ENCODE measurements at places on chromosomes 3 and 15.

DNA sequence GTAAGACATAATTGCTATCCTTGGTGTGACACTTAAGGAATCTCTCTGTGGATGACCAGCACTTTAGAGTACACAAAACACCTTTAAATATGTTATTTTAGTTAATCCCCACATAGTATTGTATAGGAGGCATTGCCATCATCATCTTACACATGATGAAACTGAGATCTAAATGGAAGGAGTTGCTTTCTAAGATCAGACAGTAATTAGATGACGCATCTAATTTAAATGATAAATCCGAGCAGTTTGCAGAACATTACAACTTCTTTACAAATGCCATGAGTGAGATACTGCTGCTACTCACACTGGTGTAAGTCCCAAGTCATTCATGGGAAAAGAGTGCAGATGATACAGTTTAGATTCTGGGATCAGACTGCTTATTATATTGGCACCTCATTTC is 431.9 kb downstream of the MFSD1 start:
- no peak for DNase-seq

DNA sequence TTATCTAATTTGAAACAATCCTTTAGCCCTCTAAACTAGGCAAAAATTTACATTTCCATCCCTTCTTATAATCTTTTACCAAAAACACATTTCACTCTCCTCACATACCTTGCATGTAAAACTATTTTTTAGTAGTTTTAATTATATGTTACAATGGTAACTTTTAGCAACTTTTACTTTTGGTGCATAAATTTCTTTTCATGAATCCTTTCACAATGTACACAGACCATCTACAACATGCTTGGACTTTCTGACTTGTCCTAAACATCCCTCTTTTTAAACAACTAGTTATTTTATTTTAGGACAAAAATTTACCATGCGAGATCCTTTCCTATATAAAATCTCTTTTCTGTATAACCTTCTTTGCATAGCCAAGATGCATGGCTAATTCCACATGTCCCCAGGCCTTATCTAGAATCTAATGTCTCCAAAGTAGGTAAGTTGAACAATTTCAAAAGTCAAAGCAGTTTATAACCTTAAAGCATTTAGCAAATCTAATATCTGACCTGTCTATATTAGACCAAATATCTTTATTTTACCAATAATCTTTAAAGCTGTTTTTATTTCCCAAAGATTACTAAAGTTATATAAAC is 14.4 kb upstream of the ALDH1L1 start:
- no peak for DNase-seq

- no peak for DNase-seq
These were observed 221.4 kb downstream of the NR1D2 start for GRCh38 chr3:24166515-24166914.

- DNase-seq, result no peak
These were observed 241.9 kb upstream of the PEX5L start for GRCh38 chr3:180278583-180279188.

GRCh38 chr3:177137774-177138705 is 59.2 kb downstream of the TBL1XR1 start:
- DNase-seq, result no peak

- DNase-seq, result no peak
These were observed 23.7 kb downstream of the PDZRN3 start for GRCh38 chr3:73601011-73601410.

GRCh38 chr3:119588112-119588511 is 8.8 kb downstream of the ADPRH start:
- DNase-seq, result no peak

GRCh38 chr3:72786668-72787067 is 61.6 kb downstream of the SHQ1 start:
- DNase-seq, result no peak

DNA sequence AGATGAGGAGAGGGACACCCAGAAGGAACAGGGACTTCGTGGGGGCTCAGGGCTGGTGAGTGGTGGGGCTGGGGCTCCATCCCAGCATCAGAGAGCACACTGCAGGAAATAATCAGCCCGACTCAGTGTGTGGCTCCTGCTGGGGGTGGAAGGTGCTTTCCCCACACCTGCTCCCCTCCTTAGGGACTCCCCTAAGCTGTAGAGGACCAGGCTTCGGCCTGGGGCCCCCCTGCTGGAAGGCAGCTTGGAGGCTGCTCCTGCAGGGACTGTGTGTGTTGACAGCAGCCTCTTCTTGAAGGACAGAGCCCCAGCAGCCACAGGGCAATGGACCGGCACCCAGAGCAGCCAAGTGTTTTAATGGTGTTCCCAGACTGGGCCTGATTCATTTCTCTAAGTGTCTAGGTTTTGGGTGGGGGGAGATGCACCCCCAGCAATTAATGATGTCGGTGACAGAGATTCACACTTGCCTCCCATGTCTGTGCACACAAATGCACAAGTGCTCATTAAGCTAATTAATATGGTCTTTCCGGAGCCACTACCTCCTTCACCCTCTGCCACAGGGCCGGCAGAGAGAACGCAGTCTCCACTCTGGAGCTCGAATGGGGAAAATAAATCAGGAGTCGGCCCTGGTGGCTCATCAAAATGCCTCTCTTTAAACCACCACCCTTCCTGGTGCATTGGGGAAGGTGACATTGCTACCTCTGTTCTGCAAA is 16.9 kb upstream of the FGD5 start:
- DNase-seq, result no peak

DNA sequence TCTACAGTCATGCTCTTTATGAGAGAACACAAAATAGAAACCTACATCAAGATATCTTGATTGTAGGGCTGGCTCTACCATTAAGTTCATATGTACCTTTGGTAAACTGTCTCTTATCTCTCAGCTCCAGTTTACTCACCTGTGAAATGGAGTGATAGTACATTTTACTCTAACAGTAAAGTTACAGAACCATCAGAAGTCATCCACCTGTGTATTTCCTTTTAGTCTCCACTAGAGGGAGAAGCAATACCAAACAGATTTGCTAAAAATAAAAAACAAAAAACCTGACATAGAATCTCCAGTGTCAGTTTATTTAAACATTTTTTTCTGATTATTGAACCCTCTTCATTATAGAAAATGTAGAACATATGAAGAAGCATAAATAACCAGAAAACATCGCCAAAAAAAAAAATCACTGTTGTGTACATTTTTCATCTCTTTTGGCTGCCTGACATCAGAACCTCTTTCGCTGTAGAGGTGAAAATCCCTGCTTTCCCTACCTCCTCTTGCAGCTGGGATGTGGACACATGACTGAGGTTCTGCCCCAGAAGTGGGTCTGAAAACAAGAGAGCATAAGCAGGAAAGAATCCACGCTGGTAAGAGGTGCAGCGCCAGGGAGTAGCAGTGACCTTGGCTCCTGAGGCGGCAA is 48.7 kb upstream of the WDR72 start:
- DNase-seq, result no peak

DNA sequence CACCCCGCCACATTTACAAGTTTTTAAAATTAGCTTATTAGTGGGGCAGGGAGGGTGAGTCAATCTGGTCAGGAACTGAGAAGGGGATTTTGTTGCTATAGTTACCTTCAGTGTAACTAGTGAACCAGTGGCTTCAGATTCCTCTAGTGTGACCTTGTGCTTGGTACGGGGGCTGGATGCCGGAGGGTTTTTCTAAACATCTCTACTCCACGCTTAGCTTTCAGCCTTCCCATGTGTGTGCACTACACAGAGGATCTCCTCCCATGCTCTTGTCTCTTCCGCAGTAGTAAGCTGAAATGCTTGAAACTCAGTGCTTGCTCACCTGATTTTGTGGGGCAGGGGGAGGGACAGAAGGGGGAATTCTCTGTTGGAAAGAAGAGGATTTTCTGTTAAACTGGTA is 67.9 kb upstream of the AKAP13 start:
- DNase-seq, result no peak
